Left forelimb (tissue), 1 donor: ENCODE measurements at places on chromosomes 2 and 18.
A peak's percentile ranks its signal among the peaks of the same experiment; 100 is the strongest.

- DNase-seq = no peak
These were observed 311.8 kb downstream of the FBXO15 start for GRCh38 chr18:73835656-73836364.

GRCh38 chr2:108640731-108641130 lies 78.6 kb upstream of the RANBP2 start:
- DNase-seq = no peak

- DNase-seq = no peak
These were observed 130.6 kb downstream of the AKAIN1 start for GRCh38 chr18:5066380-5066977.

- DNase-seq = peak; percentile 53
These were observed 32.0 kb downstream of the CENPO start for GRCh38 chr2:24824966-24825882.

GRCh38 chr2:112846031-112846430 lies 9.5 kb upstream of the IL1B start:
- DNase-seq = no peak

DNA sequence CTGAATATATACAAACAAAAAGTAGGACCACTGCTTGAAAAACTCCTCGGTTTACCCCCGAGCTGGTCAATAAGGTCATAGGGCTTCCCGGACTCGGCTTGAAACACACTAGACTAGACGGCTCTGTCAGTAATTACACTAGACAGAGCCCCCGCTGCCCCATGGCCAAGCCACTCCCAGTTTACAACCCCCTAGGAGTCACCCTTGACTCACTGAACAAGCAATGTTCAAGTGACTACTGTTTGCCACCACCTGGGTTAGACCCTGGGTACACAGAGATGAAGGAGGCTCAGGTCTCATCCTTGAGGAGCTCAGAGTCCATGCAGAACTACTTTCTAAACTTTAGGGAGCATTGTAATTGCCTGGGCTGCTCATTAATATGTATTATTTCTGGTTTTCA lies 13.7 kb upstream of the PRELID3A start:
- no peak for DNase-seq

DNA sequence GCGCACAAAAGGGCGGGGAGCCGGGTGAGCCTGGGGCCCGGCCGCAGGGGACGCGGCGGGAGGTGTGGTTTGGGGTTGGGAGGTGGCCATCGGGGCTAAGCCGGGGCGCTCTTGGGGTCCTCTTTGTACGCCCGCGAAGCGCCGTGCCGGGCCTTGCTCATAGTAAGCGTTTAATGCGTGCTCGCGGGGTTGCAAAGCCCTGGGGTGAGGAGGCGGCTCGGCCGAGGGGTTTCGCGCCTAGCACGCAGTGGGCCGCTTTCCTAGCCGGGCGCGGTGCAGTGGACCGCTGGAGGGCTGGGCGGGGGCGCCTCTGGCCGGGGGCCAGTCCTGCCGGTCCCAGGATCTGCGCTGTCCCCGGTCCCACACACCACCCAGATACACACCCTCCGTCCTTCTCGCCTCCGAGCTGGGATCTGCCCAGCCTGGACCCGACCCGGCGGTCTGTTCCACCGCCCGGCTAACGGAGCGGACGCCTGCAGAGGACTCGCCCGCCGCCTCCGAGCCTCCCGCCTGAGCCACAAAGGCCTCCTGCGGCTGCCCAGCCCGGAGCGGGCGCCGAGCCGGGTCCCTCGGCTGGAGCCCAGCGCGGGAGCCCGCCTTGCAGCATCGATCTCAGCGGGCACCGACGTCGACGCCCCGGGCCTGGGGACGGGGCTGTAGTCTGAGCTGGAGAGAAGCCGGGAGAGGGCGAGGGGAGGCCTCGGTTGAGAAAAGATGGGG lies 564 bp downstream of the DPYSL5 start:
- no peak for DNase-seq

GRCh38 chr18:39561126-39561525 lies 1995.5 kb upstream of the CELF4 start:
- DNase-seq = no peak

GRCh38 chr2:11305958-11306357 lies 38.5 kb downstream of the ROCK2 start:
- DNase-seq = no peak

- DNase-seq = no peak
These were observed 15.7 kb upstream of the TTC39C start for GRCh38 chr18:23998820-23999219.

- DNase-seq = no peak
These were observed 85.3 kb downstream of the VWA3B start for GRCh38 chr2:98172150-98172765.

GRCh38 chr2:33230842-33231241 lies 245.6 kb upstream of the RASGRP3 start:
- DNase-seq = no peak

DNA sequence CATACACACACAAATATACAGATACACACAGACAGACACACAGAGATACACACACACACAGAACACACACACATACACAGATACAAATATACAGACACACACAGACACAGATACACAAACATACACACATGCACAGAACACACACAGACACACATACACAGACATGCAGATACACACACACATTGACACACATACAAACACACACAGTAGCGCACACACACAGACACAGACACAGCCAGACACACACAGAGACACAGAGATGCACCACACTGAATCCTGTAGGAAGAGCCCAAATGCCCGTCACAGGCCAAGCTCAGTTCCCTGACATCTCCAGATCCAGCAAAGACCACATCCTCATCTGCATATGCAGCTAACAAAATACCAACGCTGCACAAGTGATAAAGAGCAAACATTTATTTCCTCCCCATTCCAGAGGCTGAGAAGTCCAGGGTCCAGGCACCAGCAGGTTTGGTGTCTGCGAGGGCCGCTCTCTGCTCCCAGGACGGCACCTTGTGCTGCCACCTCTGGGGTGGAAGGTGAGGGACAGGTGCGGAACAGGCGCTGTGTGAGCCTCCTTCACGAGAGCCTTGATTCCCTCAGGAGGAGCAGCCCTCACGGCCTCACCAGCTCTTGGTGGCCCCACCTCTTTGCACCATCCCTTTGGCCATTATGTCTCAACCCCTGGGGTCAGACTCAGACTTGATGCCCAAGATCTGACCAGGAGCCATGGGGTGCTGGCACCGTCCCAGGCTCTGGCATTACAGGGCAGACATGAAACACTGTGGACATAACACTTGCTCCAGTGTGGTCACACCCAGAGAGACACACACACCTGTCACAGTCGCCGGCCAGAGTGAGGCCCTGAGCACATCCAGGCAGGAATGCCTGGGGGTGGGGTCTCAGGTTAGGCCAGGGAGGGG lies 108.7 kb downstream of the NDUFA10 start:
- DNase-seq = peak; percentile 63

DNA sequence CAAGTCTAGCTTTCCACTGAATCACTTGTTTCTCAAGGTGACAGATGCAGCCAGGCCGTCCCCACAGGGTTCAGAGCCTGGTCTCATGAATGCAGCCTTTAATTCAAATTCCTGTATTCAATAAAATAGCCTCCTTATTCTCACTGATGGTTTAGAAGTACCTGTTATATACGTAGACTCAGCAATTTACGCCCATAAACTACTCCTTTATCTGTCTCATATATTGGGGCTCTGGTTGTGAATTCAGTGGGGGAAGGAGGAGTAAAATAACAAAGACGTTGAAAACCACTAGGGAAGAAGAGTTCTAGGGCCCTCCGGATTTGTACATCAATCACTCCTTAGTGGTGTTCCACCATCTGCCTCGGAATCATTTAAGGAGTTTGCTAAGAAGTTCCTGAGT lies 1.7 kb downstream of the OBSL1 start:
- no peak for DNase-seq

- no peak for DNase-seq
These were observed 60.9 kb downstream of the AAK1 start for GRCh38 chr2:69582582-69583176.

- DNase-seq = no peak
These were observed 205.1 kb downstream of the CTIF start for GRCh38 chr18:48743886-48744285.

DNA sequence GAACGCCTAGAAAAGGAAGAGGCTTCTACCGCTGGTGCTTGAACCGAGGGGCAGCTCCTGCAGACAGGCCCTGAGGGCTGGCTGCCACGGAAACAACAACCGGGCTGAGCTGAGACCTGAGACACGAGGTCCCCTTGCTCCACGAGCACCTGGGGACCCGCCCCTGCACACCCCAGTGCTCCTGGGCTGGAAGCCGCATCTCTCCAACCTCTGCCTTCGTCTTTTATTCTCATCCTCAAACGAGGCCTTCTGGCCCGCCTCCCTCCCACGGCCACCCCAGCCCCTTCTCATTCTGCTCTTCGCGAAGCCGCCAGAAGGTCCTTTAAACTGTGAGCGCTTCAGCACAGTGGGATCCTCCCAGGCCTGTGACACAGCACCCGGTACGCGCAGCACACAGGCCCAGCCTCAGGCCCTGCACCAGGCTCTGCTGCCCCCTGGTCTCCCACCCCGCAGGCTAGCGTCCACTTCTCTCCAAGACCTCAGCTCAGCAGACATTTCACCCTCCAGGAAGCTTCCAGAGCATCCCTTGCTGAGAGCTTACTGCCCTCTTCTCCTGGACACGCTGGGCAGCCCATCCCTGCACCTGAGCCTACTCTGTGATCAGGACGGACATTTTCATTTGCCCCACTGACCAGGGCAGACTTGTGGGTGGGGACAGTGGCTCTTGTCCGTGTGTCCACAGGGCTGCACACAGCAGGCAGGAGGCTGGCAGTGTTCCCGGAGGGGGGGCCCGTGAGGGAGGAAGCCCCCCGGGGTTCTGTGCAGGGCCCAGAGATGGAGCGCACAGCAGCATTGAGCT lies 149.7 kb downstream of the PXDN start:
- peak; percentile 59 for DNase-seq

DNA sequence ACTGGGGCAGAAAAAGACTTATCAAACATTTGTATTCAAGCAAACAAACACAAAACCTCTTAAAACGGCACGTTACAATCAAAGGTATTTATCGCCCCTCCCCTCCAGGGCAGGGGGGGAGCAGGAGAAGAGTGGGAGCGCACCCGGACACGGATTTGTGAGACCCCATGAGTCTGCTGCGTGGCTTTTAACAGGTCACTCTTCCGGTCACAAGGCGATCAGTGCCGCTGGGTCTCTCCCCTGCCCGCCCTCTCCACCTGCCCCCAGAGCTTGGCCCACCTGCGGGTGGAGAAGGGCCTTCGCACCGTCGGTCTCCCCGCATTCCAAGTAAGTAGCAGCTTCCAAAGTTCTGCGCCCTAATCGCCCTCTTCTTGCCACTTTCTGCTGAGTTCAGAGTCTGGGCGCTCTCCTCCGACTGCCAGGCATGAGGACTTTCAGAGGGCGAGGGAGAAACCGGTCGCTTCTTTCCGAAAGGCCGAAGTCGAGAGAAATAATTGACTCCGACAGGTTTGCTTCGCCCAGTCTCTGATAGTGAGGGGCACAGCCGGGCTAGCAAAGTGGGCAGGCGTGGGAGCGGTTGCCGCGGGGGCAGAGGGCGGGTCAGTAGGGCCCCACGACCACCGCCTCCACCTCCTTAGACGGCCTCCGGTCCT lies 800 bp downstream of the RPRM start:
- no peak for DNase-seq

GRCh38 chr2:45706033-45706432 lies 54.6 kb downstream of the PRKCE start:
- DNase-seq = no peak

GRCh38 chr2:238938401-238939055 lies 90.6 kb downstream of the TWIST2 start:
- peak; percentile 75 for DNase-seq

- DNase-seq = no peak
These were observed 5.4 kb downstream of the CACNB4 start for GRCh38 chr2:152093464-152093863.

DNA sequence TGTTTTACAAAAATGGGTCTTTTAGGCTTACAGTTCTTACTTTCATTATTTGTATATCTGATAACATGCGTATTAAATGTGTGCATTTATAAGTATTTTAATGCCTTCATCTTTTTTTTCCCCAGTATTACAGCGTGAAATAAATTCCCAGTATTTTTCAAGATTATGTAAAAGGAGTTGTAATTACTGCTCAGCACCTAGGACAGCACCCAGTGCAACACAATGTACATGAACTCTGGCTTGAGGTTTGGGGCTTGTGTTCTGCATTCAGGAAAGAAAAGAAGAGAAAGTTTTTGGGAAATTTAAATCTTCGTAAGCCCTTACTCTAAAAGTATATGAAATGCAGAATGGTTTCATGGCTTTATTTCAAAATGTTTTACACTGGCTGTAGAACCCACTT lies 16.7 kb downstream of the ZNF638 start:
- DNase-seq = no peak

GRCh38 chr2:16123421-16123820 lies 183.1 kb downstream of the MYCN start:
- DNase-seq = no peak

DNA sequence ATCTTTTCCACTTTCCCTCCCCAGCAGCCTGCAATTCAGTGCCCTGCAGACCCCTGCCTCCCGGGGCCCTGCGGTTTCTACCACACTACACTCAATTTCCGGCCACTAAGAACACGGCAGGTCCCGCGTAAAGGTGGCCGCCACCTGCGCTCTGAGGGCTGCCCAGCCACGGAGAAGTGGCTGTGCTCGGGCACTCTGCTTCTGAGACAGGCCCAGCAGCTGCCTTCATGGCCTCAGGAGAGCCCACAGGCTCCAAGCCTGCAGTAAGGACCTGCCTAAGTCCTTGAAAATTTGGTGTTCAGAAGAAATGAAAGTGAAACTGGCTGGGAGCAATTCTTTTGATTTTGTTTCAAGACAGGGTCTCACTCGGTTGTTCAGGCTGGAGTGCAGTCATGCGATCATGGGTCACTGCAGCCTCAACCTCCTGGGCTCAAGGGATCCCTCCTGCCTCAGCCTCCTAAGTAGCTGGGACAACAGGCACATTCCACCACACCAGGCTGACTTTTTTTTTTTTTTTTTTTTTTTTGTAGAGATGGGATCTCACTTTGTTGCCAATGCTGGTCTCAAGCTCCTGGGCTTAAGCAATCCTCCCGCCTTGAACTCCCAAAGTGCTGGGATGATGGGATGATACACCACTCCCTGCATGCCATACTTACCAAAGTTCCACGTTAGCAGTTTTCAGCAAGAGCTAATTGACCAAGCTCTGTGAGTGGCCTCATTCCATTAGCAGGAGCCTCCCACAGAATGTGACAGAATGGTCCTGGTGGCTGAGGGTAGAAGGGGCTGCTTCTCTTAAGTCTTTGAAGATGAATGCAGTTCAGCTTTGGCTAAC lies 14.6 kb upstream of the ALPP start:
- DNase-seq = no peak

GRCh38 chr2:60819155-60819862 lies 62.1 kb upstream of the REL start:
- DNase-seq = no peak

GRCh38 chr2:135890149-135890548 lies 13.9 kb upstream of the MCM6 start:
- no peak for DNase-seq

- no peak for DNase-seq
These were observed 138.1 kb downstream of the BARD1 start for GRCh38 chr2:214671319-214671885.
